ENCODE measurements at places on chromosomes 3 and 15. TPM values are rescaled to one million over a fixed set of nuclear protein-coding genes. Genes with fewer than 3 reads are reported as not detected.

Gene ECE2
- not detected for total RNA-seq

Gene ZKSCAN7
- 1.8 TPM for total RNA-seq

Gene CCDC51
- 13.3 TPM for total RNA-seq

- no peak for DNase-seq
Observed at GRCh38 chr3:194339356-194339755, 11.8 kb downstream of the CPN2 start.

- peak; percentile 78 for DNase-seq
Observed at GRCh38 chr15:92655178-92655995, at the start of gene FAM174B. TSS of gene FAM174B (minus strand) at chr15:92655775.

- DNase-seq, result peak; percentile 84
Observed at GRCh38 chr15:69475769-69476358, 23.2 kb downstream of the RPLP1 start.

GRCh38 chr3:106957029-106957428 is 420.2 kb upstream of the CCDC54 start:
- DNase-seq, result no peak

- DNase-seq, result no peak
Observed at GRCh38 chr3:47536967-47537366, 23.5 kb upstream of the ELP6 start.

GRCh38 chr3:14918356-14918860 is 29.0 kb upstream of the NR2C2 start:
- no peak for DNase-seq

GRCh38 chr15:70311821-70312220 is 214.1 kb upstream of the TLE3 start:
- DNase-seq, result no peak

DNA sequence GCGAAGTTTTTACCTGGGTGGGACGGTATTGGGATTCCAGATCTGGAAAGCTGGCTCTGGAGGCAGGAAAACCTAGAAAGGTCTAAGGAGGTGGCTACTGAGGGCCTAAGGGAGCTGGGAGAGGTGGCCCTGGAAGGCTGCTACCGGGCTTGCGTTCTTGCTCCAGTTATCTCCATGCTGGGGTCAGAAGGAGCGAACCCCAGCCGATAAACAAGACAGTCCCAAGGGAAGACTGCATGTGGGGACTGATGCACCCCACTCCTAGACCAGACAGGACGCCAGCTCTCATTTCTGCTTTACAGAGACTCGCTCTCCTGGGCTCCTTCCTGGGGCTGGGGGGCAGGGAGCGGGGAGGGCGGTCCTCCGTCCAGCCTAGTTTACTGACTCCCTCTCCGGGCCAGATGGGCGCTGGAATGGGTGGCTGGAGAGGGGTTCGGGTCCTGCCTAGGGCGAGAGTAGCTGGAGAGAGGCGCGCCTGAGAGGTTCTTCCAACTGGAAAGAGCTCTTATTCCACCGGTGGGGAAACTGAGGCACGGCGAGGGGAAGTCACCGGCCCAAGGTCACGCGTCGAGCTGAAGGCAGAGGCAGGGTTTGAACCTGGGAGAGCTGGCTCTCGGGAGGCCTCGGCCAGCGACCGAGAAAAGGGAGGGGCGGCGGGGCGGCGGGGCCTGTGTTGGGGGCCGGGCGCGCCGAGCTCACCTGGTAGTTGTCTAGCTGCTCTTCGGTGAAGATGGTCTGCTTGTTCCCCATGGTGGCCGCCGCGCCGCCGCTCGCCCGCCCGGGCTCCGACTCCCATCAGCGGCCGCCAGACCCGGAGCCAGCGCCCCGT is 565 bp downstream of the CIB2 start:
- DNase-seq, result no peak

DNA sequence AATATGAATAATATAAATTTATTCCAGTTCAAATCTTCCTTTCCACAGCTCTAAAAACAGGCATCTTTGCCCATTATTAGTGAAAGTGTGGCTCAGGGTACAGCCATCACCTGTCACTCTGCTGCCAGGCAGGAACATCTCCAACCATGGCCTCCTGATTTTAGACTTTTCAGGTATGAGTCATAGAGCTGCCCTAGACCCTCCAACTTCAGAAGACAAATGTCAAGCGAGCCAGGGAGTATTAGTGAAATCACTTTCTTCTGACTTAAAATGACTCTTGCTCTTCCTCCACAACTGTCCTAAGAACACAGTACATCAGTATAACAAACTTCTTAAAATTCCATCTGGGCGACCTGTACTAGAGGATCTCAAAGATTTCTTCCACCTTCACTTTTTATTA is 78.1 kb upstream of the AKAP13 start:
- DNase-seq, result no peak

Data from left ventricle myocardium superior (tissue), 1 donor.